ENCODE measurements at places on chromosomes 3 and 15. TPM values are rescaled to one million over a fixed set of nuclear protein-coding genes. Genes with fewer than 3 reads are reported as not detected.

UBAP1L gene
- 0.93 TPM for total RNA-seq

ARGFX gene
- not detected for total RNA-seq

TEX55 gene
- total RNA-seq, result not detected

IL12A gene
- 14.2 TPM for total RNA-seq

SOX14 gene
- total RNA-seq, result not detected

WDR93 gene
- total RNA-seq, result not detected

LRRC49 gene
- 9.9 TPM for total RNA-seq

PYGO1 gene
- 4.8 TPM for total RNA-seq

CPN2 gene
- total RNA-seq, result not detected

SCG5 gene
- 13.6 TPM for total RNA-seq

All from A375 (cell line).